ENCODE measurements at places on chromosomes 16 and 17.

- DNase-seq, result no peak
Measured at GRCh38 chr17:36576793-36577192, 14.9 kb upstream of the DHRS11 start.

DNA sequence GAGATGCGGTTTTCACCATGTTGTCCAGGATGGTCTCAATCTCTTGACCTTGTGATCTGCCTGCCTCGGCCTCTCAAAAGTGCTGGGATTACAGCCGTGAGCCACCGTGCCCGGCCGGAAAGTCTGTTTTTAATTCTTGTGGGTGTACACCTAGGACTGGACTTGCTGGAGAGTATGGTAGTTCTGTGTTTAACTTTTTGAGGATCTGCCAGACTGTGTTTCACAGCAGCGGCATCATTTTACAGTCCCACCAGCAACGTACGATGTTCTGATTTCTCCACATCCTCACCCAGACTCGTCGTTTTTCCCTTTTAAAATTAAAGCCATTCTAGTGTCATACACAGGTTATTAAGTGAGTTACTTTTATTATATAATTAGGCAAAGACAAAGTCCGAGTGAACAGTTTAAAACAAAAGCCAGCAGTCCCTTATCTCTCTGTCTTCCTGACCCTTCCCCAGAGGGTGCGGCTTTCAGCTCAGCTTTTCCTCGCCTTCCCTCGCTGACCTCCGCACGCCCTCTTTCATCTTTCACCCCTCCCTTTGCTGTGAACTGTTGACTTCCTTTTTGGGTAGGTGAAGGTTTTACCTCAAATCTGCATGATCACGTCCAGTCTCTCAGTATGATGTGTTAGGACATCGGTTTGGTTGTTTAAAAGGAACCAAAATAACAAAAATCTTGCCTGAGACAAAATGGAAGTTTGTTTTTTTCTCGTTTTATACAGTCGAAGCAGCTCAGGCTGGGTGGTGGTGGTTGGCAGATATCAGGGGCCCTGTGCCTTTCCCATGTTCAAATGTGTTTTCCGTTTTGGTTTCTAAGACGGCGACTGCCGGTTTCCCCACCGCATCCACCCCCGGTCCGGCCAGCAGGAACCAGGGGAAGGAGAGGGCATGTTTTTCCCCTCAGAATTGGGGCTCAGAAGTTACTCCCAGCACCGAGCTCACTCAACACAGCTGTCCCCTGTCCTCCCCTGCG, 18.0 kb downstream of the FAM234A start:
- DNase-seq, result no peak

DNA sequence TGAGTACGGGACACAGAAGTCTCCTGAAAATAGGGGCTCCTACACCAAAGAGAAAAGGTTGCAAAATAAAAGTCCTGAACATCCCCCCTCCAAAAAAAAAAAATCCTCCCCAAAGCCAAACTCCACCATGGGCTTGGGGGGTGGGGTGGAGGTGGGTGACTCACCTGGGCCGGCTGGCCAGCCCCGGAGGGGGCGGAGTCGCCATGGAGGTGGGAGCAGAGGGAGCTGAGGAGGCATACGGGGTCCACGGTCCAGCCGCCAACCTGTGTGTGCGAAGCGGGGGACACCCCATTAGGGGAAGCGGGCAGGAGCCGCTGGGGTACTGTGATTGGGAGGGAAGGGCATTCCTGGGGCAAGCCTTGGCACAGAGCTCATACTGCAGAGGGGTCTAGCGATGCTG, 31.0 kb downstream of the SRCIN1 start:
- DNase-seq, result no peak

GRCh38 chr17:50533720-50534148, 1.2 kb downstream of the EPN3 start:
- DNase-seq, result no peak

- no peak for DNase-seq
Measured at GRCh38 chr16:78866521-78866920, 734.0 kb downstream of the MAF start.

- no peak for DNase-seq
Measured at GRCh38 chr17:48575066-48575582, 3.0 kb downstream of the HOXB4 start.

GRCh38 chr17:7873051-7873450, 15.2 kb downstream of the CYB5D1 start:
- DNase-seq, result no peak

GRCh38 chr16:51119973-51120729, 30.9 kb downstream of the SALL1 start:
- no peak for DNase-seq

- no peak for DNase-seq
Measured at GRCh38 chr17:8836821-8837562, 30.5 kb downstream of the PIK3R6 start.

DNA sequence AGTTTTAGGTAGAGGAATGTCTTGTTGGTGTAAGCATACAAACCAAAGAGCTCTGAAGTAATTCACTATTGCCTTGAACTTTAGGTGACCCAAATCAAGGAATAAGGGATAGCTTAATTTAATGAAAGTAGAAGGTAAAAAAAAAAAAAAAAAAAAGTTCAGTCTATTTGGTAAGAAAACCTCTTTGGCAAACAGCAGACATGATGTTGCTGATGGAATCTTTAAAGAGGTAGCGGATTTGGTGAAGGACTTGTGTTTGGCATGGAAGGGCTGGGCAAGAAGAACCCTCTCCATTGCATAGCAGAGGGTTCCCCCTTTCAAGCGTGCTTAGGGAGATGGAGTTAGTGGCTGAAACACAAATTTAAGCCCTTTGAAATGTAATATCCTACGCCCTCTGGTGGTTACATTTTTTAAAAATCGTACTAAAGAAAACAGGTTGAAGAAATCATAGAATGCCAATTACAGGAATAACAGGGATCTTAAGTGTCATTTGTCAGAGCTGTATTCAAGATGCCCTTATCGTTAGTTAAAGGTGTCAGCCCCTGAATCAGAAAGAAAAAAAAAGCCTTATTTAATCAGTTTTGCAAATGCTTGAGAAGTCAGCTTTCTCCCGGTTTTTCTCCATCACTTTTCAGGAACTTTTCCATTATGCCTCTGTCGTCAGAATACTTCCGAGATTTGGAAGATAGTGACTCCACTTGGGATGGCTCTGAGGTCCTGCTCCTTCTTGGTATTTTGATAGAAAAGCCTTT, 383.1 kb downstream of the KCNJ2 start:
- no peak for DNase-seq

GRCh38 chr17:7748076-7748775, 30.7 kb downstream of the DNAH2 start:
- no peak for DNase-seq

DNA sequence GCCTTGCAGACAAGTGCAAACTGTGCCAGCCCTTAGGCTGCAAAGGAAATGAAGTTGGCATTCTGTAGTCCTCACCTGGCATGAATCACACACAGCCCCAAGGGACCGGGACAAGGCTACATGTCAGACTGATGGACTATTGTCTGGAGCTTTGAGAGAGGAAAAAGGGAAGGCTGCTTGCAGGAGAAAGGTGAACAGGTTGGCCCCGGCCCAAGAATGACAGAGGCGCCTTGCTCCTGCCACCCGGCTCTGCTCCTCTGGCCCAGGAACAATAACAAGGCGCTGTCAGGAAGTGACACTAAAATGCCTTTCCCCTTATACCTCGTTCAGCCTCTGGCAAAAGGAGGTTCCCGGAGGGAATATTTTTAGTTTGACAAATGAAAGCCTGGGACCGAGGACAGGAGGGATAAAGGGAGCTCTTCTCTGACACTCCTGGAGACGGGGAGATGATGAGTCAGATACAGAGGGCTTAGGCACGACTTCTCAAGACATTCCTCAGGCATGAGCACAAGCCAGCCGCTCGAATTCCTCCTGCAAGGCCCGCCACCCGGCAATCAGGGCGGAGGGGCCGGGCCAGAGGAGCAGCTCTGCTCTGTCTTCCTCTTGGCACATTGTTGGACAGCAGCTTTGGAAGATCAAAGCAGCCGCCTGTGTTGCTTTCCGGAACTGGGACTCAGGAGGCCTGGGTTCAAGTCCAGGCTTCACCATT, 105.8 kb downstream of the NOG start:
- DNase-seq, result no peak

GRCh38 chr17:2412561-2413021, 11.7 kb upstream of the MNT start:
- DNase-seq, result no peak

DNA sequence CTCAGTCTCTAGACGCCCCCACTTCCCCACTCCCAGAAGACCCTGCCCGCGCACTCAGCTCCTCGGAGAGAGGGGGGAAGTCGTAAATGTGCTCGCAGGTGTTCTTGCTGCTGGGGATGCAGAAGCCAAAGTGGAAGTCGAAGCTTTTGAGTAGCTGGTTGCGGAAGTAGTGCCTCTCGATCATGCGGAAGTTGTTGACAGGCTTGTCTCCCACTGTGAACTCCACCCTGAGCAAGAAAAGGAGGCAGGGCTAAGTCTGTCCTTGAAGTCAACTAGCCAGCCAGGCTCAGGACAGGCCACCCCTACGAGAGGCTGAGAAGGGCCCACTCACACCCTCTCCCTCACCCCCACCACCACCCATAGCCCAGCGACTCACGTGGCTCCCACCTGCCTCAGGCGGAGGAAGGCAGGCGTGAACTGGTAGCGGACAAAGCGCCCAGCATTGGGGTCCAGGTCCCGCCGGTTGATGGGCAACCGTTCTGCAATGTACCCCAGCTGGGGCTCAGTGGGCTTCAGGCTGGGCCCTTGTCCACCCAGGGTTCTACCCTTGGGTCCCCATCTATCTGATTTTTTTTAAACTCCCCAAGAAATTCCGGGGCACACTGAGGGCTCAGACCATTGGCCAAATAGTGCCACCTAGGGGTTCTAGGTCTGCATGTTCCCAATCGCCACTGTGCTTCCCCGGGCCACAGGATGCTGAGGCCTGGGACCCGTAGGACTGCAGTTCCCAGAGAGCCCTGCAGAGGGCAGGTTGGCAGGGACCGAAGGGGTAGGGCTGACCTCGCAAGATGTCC, 4.6 kb downstream of the UNC119 start:
- peak; percentile 33 for DNase-seq

GRCh38 chr17:3915995-3916696, at the start of gene P2RX1:
Gene P2RX1 (minus strand): TSS chr17:3916465. CDS start chr17:3916225, 240 bp downstream.
- no peak for DNase-seq

DNA sequence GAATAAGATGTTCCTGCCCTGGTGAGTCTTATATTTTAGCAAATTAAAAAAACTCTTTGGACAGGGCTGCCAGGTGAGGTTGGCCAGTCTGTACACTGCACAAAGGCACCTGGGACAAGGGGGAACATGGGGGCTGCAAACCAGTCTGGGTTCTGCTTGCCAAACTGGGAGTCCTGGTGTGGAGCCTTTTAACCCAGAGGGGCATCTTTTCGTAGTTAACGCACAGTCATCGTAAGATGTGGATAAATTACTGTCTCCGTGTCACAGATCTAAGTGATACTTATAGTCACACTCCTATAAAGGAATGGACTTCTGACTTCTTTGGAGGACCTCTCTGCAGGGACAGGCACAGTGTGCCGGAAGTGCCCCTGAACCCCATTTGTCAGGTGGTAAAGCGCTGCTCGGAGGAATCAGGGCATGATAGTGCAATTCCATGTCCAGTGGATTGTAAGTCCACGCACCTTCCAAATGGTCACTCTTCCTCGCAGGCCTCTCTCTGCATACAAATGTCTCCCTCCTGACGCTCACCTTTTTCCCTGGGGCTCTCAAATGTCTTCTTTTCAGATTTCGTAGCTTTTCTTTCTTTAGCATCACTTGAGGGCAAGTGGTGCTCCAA, 14.7 kb downstream of the DEXI start:
- no peak for DNase-seq

GRCh38 chr17:26731005-26731921, 562.7 kb upstream of the WSB1 start:
- no peak for DNase-seq

DNA sequence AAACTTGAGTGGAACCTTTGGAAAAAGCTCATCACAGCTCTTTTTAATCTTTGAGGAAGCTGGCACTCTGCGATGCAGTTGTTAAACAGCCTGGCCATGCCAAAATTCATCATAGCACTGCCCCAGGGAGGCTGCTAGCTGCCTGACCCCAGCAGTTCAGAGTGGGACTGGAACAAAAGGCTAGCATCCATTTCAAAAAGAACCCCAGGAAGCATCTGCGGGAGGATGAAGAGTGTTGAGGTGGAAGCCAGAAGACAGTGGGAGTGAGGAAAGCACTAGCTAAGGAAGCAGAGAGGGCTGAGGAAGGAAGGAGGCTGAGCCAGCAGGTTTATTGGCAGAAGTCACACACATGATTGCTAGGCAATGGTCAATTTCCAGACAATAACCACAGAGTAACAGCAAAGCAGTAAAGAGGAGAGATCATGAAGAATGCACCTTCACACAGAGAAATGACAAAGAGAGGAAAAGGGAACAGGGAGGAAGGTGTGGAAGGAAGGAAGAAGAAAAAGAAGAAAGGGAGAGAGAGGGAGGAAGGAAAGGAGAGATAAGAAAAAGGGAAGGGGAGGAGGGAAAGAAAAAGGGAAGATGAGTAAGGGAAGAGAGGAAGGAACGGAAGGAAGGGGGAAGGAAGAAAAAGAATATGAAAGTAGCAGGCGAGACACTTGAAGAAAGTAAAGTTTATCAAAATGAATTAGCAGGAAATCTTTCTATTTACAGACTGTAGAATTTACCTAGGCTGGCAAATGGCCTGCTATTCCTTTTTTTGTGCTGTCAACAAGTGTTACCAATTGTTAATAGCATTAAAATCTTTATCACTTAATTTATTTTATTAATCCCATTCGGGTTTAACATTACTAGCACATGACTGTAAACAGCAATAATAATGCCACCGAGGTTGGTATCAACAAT, 270.0 kb upstream of the PSMD7 start:
- no peak for DNase-seq

DNA sequence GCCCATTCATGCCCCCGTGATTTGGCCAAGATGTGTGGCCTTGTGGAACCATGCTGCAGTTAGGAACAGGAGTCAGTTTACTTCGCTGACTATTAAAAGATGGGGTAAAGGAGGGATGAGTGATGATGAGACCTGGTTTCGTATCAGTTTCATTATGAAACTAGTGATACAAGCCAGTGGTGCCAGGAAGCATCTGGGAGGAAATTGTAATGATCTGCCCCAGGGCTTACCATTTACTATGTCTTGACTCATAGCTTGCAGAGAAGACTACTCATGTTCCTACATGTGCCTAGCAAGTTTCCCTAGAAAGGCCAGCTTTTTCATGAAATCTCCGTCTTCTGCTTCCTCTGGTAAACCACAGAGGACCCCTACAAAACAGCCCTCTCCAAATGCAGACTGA, 23.2 kb downstream of the CDH3 start:
- DNase-seq, result no peak

GRCh38 chr17:28878981-28879380, 18.6 kb downstream of the FLOT2 start:
- DNase-seq, result no peak
